ENCODE measurements at places on chromosomes 4 and X. TPM values are rescaled to one million over a fixed set of nuclear protein-coding genes. Genes with fewer than 3 reads are reported as not detected.

Gene CRLF2
- not detected for total RNA-seq

Gene MAGEA8
- total RNA-seq, result not detected

Gene DMD
- total RNA-seq, result 5.5 TPM

Gene BMPR1B
- total RNA-seq, result 5.4 TPM

Gene CLDN34
- 0.64 TPM for total RNA-seq

Gene SLC10A4
- total RNA-seq, result 0.28 TPM

DNA sequence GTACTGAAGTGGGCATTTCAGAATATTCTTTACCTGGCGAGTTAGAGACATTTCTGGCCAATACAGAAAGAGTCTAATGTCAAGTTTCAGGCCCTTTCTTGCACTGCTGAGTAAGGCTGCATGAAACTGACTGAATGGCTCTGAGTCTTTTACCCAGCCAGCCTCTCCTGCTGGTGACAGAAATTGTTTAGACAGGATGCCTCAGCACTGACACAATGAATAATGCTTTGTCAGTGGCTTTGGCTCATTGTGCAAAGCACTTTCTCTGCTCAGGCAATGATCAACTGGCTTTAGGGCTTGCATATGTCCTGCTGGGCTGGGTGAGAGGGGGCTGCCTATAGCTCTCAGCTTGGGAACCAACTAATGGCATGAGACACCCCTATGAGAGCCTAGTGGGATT, 45.5 kb downstream of the CLNK start:
- H3K27ac ChIP-seq, result no peak overlapping the region
- H3K4me1 ChIP-seq, result no peaks in the 10 kb centered on the region
- H3K27me3 ChIP-seq, result peaks cover 2% of the 10 kb centered on the region
- DNase-seq, result no peak

GRCh38 chrX:41518127-41518840, 71.1 kb downstream of the NYX start:
- H3K4me3 ChIP-seq, result no peak overlapping the region
- no peaks in the 10 kb centered on the region for H3K27me3 ChIP-seq
- peaks cover 3% of the 10 kb centered on the region for H3K4me1 ChIP-seq
- DNase-seq, result no peak

GRCh38 chr4:32680946-32681345, 1960.8 kb downstream of the PCDH7 start:
- H3K27ac ChIP-seq, result no peak overlapping the region
- H3K4me1 ChIP-seq, result no peaks in the 10 kb centered on the region
- DNase-seq, result no peak
- no peaks in the 10 kb centered on the region for H3K27me3 ChIP-seq

DNA sequence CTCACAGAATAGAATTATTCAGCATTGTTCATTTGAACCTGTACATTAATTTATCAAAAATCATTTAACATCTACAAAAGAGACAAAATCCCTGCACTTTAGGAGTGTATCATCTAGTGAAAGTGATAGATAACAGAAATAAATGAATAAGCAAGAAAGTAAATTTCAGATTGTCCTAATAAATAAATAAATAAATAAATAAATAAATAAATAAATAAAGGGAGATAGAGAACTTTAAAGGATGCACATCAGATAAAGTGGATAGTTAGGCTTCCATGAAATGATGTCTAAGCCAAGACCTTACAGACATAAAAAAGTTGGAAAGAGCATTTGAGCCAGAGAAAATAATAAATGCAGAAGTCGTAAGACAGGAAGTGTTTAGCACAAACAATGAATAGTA, 444.7 kb downstream of the CFAP47 start:
- no peak for DNase-seq
- no peak overlapping the region for H3K4me3 ChIP-seq
- no peaks in the 10 kb centered on the region for H3K36me3 ChIP-seq
- no peak overlapping the region for H3K27ac ChIP-seq
- H3K4me1 ChIP-seq, result no peaks in the 10 kb centered on the region
- H3K27me3 ChIP-seq, result no peaks in the 10 kb centered on the region

GRCh38 chr4:40829586-40829985, 79.8 kb downstream of the NSUN7 start:
- DNase-seq, result no peak
- H3K36me3 ChIP-seq, result peaks cover 57% of the 10 kb centered on the region
- peaks cover 14% of the 10 kb centered on the region for H3K27me3 ChIP-seq
- H3K4me1 ChIP-seq, result no peaks in the 10 kb centered on the region

- no peak overlapping the region for H3K4me3 ChIP-seq
- peaks cover under 1% of the 10 kb centered on the region for H3K36me3 ChIP-seq
- H3K27me3 ChIP-seq, result no peaks in the 10 kb centered on the region
- H3K4me1 ChIP-seq, result no peaks in the 10 kb centered on the region
Observed at GRCh38 chrX:15475021-15475420, 18.1 kb downstream of the PIR start.

DNA sequence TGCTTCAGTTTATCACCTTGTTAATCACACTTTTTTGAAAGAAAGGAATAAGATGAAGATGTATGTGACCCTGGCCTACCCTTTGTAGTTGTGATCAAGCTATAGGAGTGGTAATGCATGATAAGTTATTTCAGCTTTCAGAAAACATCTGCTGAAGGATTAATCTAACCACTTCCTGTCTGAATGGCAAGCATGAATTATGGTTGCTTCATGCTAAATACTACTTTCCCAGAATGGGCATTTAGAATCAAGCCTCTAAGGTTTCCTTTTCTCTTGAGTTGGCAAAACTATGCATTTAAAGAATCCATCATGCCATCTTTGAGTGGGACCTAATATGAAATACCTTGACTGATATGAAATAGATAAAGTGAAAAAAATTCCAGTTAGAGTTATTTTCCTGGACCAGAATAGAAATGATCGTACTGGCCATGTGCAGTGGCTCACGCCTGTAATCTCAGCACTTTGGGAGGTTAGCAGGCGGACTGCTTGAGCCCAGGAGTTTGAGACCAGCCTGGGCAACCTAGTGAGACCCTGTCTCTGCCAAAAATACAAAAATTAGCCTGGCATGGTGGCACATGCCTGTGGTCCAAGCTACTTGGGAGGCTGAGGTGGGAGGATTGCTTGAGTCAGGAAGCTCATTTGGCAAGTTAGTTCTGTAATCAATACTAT, 59.1 kb downstream of the ANXA3 start:
- no peak overlapping the region for H3K27ac ChIP-seq
- H3K4me3 ChIP-seq, result no peak overlapping the region
- H3K27me3 ChIP-seq, result no peaks in the 10 kb centered on the region
- no peak for DNase-seq
- H3K4me1 ChIP-seq, result peaks cover 42% of the 10 kb centered on the region
- H3K36me3 ChIP-seq, result no peaks in the 10 kb centered on the region

- no peak overlapping the region for H3K27ac ChIP-seq
- no peaks in the 10 kb centered on the region for H3K27me3 ChIP-seq
- H3K36me3 ChIP-seq, result no peaks in the 10 kb centered on the region
- H3K4me3 ChIP-seq, result no peak overlapping the region
Observed at GRCh38 chrX:48714573-48714972, 18.0 kb downstream of the SUV39H1 start.

- no peaks in the 10 kb centered on the region for H3K27me3 ChIP-seq
- H3K27ac ChIP-seq, result no peak overlapping the region
- DNase-seq, result no peak
- peaks cover 5% of the 10 kb centered on the region for H3K4me1 ChIP-seq
- no peaks in the 10 kb centered on the region for H3K36me3 ChIP-seq
Observed at GRCh38 chr4:101337688-101338087, 9.6 kb downstream of the PPP3CA start.

DNA sequence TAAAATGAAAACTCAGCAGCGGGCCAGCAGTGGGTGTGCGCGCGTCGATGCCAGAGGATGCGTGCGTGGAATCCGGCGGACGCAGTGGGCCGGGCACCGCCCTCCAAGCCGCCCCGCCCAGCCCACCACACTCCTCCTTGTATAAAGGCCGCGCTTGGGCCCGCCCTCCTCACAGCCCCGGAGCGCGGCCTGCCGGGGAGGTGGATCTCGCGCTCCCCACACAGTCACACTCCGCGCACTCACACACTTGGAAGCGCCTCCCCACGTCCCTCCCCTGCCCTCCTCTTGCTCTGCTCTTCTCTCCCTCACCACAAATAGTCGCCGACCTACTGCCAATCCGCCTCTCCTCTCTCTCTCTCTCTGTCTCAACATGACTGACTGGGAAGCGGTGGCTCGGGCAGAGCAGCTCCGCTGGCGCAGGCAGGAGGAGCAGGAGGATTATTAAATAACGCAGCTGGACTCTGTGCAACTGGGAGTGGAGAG, at the start of gene CCSER1:
Gene CCSER1, plus strand, starts transcription at position 172 of the 483 bp plus-strand sequence.
- peaks cover 13% of the 10 kb centered on the region for H3K4me1 ChIP-seq
- peaks cover 10% of the 10 kb centered on the region for H3K36me3 ChIP-seq
- H3K4me3 ChIP-seq, result peak within 1 kb of the TSS; percentile 96

DNA sequence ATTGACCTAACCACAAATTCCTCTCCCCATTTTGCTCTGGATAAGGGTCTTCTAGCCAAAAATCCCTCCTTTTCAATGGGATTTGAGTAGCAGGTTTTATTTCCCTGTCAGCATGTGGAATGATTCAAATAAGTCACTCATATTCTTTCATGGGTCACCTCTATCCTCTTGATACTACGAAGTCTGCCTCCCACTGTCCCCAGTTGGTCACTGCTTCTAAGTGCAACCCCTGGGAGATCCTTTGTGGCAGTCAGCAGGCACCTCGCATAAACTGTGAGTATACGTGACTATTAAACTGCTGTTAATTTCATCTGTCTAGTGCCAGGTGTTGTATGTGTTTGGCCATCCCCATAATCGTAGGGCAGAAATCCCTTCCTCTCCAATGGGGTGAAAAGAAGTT, 1667.9 kb upstream of the PCDH7 start:
- peaks cover 5% of the 10 kb centered on the region for H3K27me3 ChIP-seq
- H3K27ac ChIP-seq, result no peak overlapping the region
- H3K4me1 ChIP-seq, result peaks cover 29% of the 10 kb centered on the region
- no peak overlapping the region for H3K4me3 ChIP-seq

DNA sequence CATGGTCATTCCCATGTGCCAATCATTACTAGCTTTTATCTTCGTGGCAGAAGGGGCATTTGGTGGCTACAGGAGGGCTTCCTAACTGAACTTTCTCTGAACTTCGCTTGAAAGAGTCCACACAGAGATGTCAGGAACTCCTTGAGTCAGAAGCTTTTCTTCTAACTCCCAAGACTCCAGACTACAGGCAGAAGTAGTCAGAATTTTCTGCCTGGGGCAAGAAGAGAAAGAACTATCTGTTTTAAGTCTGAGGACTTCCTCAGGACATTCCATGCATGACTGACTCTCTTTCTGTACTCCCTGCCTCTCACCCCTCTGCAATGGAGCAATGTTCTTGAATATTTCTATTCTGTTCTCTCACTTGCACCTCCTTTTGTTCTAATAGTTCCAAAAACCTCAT, 170.5 kb upstream of the TBC1D9 start:
- peaks cover 3% of the 10 kb centered on the region for H3K4me1 ChIP-seq
- H3K36me3 ChIP-seq, result no peaks in the 10 kb centered on the region
- peaks cover 2% of the 10 kb centered on the region for H3K27me3 ChIP-seq
- H3K27ac ChIP-seq, result no peak overlapping the region
- DNase-seq, result no peak
- no peak overlapping the region for H3K4me3 ChIP-seq

DNA sequence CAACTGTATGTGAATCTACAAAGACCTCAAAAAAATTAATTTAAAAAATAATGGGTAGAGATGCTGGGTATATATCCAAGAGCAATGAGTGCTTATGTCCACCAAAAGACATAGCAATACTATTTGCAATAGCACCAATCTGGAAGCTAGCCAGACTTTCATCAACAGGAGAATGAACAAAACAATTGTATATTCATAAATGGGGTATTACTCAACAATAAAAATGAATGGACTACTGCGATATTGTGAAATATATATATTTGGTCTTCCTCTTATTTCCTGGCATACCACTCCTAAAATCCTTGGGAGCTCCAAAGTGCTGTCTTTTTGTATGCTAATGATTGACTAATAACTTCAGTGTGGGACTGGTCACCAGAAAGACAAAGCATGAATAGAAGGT, 77.5 kb downstream of the MSN start:
- H3K4me1 ChIP-seq, result peaks cover 8% of the 10 kb centered on the region
- H3K27ac ChIP-seq, result no peak overlapping the region
- H3K36me3 ChIP-seq, result peaks cover 26% of the 10 kb centered on the region
- H3K27me3 ChIP-seq, result peaks cover 2% of the 10 kb centered on the region
- H3K4me3 ChIP-seq, result no peak overlapping the region

- no peaks in the 10 kb centered on the region for H3K4me1 ChIP-seq
- no peak overlapping the region for H3K4me3 ChIP-seq
- H3K36me3 ChIP-seq, result no peaks in the 10 kb centered on the region
Observed at GRCh38 chrX:43974100-43974475, 898 bp upstream of the NDP start.

All from endothelial cell (in vitro differentiated cells).